ENCODE measurements at places on chromosomes 3 and 15.

DNA sequence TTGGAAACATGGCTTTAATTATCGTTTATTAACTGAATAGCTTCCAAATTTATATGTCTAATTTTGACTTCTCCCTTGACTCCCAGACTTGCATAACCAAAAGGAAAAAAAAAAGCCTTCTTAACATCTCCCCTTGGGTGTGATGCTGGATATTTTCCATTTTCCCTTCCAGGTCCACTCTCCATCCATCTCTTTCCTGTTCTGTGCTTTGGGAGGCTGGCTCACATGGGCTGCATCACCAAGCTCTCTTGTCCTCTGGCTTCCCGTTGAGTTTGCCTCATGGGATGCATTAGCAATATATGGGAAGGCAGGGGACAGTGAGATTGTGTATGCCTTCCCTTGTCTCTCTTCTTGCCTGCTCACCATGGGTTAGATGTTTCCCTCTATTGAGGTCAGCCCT, 77.8 kb upstream of the FAM98B start:
- DNase-seq, result no peak

- no peak for DNase-seq
Measured at GRCh38 chr3:65793495-65794200, 245.1 kb downstream of the MAGI1 start.

DNA sequence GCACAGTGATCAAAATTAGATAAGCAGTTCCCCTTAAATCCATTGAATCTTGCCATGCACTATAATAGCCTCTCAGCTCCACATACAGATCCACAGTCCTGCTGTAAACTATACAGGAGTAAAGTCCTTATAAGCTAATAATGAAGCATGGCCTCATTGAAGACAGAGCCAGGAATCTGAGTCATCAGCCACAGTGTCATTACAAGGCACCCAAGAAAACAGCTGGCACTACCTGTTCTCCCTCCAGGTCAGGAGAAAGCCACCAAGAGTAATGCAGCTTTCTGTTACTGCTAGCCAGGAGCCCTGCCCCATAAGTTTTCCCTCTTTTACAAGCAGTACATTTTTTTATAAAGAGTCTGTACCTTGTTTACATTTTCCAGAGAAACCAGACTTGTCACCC, 27.3 kb downstream of the WDR49 start:
- no peak for DNase-seq

GRCh38 chr3:43410592-43410991, 124.3 kb downstream of the SNRK start:
- no peak for DNase-seq

DNA sequence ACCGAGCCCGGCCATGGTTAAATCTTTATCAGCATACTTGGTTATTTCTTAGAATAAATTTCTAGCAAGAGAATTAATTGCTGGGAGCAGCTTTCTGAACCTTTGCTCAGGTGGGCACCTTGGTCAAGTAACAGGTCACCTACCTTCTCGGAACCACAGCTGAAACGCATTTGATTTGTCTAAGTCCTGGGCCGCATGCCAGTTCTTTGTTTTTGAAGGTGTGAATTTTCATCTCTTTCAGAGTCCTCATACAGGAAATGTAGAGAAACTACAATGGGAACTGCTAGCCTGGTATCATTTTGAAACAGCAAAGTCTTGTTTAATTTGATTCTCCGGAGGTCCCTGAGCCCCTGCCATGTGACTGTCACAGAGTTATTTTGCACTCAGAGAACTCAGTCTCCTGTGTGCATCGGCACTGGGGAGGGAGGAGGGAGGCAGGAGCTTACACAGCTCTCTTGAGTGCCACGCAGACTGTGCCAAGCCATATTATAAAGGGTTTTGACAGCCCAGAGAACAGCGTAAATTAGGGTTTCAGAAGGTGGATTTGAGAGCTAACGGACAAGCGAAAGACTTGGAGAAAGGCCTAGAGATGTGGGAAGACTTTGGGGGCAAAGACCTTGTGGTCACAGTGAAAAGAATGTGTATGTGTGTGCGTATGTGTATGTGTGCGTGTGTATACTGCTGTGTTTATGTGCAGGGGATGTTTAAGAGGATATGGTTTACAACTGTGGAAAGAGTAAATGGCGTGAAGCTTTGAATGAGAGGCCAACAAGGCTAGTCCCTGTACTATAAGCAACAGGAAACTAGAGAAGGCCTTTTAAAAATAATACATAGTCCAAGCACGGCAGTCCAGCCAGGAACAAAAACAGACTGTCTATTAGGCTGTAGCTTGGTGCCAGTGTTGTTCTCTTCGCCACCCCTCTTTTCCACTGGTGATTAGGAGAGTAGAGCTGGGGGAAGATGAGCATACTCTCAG, 61.8 kb upstream of the ATP13A3 start:
- DNase-seq, result no peak

DNA sequence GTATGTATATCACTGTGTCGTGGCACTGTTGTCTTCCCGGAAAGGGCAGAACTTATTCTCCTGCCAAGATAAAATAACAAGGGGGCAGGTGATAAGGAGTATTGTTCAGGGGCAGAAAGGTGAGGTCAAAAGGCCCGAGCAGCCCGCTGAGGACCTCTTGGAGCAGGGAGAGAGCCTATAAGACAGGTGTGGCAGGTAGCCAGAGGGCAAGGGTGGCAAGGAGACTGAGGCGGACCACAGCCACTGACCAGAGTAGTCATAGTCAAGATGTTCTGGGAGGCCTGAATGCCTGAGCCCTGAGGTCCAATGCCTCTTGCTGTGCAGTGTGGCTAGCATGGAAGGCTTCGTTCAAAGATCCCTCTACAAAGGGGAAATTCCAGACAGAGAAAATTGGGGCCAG, 172.3 kb upstream of the CHRNA7 start:
- DNase-seq, result no peak

GRCh38 chr15:53331328-53332190, 427.9 kb downstream of the WDR72 start:
- DNase-seq, result no peak

GRCh38 chr3:55965776-55966175, 478.7 kb upstream of the WNT5A start:
- no peak for DNase-seq
